ENCODE measurements at places on chromosomes 11 and 22.

DNA sequence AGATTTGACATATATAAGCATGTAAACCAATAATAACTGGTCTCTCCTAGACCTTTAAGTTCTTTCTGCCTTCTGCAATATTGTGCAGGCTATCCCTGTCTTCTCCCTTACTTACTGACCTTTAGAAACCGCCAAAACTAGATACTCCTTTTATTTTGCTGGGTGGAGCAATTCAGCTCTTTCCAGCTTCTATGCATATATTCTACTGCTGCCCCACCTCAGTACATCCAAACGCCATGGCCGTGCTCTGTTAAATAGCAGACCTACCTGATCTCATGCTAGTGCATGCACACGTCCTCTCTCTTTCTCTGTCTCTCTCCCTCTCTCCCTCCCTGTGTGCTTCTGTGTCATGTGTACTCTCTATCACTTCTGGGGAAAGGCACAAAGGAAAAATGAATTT, 76.7 kb upstream of the CAPRIN1 start:
- DNase-seq = no peak

DNA sequence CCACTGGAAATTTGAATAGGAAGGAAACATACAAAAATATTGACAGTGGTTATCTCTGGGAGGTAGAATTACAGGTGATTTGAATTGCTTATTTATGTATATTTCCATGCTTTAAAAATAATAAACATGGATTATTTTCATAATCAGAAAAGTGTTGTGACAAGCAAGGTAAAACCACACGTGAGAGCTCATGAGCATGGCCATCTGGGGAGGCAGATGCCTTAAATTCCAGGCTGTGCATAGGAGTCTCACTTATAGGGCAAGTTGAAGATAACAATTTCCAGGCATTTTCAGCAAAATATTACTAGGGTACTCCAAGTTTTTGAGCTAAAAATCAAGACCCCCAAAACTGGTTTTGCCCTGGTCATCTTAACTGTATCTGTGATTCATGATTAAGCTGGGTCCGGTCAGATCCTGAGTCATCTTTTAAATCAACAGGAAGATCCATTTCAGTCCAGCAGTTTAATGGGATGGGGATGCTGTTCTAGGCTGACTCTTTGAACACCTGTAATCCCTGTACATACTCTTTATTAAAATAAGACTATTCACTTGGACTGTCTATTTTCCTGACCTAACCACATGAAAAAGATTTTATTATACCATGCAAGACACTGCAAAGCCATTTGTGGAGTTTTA, 115.8 kb upstream of the NARS2 start:
- DNase-seq = no peak

GRCh38 chr22:30044369-30044768, 35.9 kb upstream of the HORMAD2 start:
- DNase-seq = no peak

GRCh38 chr11:112174789-112175598, at the start of gene BCO2:
BCO2 (plus strand) TSS chr11:112175512; CDS start chr11:112175602, 90 bp downstream.
- no peak for DNase-seq

DNA sequence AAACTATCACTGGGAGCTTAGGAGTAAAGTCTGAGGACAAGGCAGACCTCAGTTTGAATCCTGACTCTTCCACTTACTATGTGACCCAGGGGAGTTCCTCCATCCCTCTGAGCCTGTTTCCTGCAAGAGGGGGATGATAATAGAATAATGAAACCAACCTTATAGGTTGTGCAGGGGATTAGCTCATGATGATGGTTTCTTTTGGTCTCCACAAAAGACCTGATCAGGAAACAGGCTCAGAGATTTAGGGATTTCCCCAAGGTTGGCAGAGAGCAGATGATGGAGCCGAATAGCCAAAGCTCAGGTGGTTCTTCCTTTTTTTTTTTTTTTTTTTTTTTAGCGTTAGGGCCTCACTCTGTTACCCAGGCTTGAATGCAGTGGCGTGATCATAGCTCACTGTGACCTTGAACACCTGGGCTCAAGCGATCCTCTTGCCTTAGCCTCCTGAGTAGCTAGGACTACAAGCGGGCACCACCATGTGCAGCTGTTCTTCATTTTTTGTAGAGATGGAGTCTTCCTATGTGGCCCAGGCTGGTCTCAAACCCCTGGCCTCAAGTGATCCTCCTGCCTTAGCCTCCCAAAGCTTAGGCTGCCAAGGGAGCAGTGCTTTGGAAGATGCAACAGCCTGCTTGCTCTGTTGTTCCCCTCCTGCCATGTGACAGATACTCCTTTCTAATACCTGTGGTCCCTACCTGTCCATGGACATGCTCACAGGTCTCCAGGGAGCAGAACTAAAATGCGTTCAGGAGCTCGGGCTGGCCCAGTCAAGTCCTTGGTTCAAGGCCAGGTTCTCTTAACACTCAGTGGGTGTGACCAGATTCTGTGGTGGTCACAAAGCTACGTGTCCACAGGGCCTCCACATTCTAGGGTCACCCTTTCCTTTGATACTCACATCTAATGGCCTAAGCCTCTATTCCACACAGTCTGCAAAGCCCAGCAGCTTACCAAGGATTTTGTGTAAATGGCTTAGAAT, 22.3 kb downstream of the PATZ1 start:
- DNase-seq = no peak

GRCh38 chr11:62602141-62603071, 741 bp upstream of the MTA2 start:
- DNase-seq = no peak

GRCh38 chr22:47380692-47381091, 618.2 kb downstream of the TBC1D22A start:
- no peak for DNase-seq

DNA sequence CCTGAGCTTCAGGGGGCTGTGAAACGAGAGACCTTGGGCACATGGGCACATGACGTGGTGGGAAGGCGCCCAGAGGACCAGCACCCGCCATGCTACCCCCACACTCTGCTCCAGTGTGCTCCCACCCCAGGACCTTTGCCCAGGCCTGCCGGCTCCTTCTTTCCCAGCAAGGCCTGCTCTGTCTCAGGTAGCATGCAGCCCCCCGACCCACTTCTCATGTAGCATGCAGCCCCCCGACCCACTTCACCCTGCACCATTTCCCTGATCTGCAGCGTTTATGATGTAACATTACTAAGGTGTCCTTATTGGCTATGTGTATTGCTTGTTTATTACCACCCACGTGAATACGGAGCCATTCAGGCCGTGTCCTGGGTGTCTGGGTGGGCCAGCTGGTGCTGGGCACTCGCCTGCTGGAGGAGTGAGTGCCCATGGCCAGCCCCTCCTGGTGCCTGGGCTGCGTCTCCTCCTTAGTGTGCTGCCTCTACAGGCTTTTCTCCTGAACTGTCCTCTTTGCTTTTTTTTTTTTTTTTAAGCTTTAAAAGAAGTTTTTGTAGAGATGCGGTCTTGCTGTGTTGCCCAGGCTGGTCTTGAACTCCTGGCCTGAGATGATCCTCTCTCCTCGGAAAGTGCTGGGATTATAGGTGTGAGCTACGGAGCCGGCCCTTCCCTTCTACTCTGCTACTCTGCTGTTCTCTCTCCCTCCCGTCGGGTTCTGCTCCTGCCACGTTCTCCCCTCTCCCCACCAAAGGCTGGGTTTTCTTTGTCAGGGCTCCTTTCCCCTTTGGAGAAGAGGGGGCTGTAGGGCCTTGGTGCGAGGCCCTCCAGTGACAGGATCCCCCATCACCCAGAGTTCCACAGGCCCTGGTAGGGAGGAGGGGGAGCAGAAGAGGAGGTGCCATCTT, 29.4 kb downstream of the LRP5 start:
- no peak for DNase-seq

GRCh38 chr11:29166306-29166705, 850.5 kb downstream of the KCNA4 start:
- DNase-seq = no peak

- DNase-seq = no peak
These were observed 19.3 kb upstream of the MPPED1 start for GRCh38 chr22:43392385-43392989.

- no peak for DNase-seq
These were observed 44.0 kb downstream of the PARVA start for GRCh38 chr11:12421386-12421785.

- DNase-seq = no peak
These were observed 40.7 kb downstream of the PACSIN2 start for GRCh38 chr22:42974223-42974622.

GRCh38 chr22:47303161-47303890, 540.9 kb downstream of the TBC1D22A start:
- DNase-seq = no peak

DNA sequence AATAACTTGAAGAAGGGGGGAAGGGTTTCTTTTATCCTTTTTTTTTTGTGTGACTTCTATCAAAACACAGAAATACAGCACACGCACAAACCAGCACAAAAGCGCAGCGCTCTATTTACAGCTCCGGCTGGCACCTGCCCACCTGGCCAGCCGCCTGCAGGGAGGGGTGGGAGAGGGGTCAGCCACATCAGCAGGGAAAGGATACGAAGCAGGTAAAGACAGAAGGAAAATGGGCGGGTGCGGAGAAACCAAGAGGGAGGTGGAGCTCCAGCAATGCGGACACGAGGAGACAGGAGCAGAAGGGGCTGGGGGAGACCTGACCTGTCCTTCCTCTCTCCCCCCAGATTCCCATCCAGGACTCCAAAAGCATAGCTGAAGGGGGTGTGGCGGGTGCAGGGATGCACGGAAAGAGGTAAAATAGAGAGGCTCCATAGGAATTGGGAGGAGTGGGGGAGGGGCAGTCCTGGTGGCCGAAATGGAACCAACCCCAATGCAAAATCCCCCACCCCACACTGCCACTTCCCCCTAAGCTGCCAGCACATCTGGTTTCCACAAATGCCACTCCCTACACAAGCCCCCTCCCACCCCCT, 14.1 kb downstream of the CXCR5 start:
- DNase-seq = no peak

DNA sequence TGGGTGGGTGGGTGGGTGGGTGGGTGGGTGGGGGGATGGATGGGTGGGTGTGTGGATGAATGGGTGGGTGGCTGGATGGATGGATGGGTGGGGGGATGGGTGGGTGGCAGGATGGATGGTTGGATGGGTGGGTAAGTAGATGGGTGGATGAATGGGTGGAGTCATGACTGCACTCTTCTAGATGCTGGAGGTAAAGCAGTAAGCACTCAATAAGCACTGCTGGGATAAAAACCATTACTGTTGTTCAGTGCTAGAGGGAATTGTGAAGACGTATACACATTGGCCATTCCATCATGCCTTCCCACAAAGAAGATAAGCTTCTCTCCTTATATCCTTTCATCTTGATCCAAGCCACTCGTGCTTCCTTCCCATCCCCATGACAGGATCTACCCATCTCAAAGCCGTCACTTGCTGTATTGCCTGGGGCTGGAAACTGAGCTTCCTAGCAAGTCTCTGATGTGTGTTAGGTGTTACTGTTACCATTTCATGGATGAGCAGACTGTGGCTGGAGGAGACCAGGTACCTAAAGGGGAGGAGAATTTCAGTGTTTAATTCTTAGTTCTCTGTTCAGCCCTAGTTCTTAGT, 74.8 kb downstream of the MICAL2 start:
- no peak for DNase-seq

Data from activated effector memory CD4-positive, alpha-beta T cell treated with Interleukin-2 at 50 U/mL for 16 hours (primary cell).